MV-4-11 (cell line): ENCODE measurements at places on chromosomes 13 and 19.

GRCh38 chr19:40831502-40832430 is 18.5 kb downstream of the CYP2A6 start:
- DNase-seq: peak; percentile 99

- DNase-seq: peak; percentile 26
Observed at GRCh38 chr19:50239921-50240590, 36.6 kb downstream of the MYH14 start.

DNA sequence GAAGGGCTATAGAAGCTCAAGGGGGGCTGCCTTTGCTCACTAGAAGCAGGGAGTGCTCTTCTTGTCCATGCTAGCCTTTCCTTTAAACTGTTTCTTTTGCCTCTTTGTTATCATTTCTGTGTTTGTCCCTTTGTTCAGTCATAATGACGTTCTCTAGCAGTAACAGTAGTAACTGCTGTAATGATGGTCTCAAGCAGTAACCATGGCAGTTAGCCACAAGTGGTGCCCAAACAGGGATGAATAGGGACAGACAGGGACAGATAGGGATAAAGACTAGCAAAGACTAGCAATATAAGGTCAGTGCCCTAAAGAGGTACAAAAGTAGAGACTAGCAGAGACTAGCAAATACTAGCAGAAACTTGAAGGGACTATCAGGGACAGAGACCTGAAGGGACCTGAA is 869.0 kb upstream of the PRR20A start:
- DNase-seq: no peak

- DNase-seq: no peak
Observed at GRCh38 chr19:14563590-14563926, 8.3 kb downstream of the NDUFB7 start.

GRCh38 chr13:31038834-31039552 is 106.5 kb downstream of the TEX26 start:
- DNase-seq: peak; percentile 98

GRCh38 chr13:66967811-66968597 is 262.1 kb downstream of the PCDH9 start:
- DNase-seq: no peak

DNA sequence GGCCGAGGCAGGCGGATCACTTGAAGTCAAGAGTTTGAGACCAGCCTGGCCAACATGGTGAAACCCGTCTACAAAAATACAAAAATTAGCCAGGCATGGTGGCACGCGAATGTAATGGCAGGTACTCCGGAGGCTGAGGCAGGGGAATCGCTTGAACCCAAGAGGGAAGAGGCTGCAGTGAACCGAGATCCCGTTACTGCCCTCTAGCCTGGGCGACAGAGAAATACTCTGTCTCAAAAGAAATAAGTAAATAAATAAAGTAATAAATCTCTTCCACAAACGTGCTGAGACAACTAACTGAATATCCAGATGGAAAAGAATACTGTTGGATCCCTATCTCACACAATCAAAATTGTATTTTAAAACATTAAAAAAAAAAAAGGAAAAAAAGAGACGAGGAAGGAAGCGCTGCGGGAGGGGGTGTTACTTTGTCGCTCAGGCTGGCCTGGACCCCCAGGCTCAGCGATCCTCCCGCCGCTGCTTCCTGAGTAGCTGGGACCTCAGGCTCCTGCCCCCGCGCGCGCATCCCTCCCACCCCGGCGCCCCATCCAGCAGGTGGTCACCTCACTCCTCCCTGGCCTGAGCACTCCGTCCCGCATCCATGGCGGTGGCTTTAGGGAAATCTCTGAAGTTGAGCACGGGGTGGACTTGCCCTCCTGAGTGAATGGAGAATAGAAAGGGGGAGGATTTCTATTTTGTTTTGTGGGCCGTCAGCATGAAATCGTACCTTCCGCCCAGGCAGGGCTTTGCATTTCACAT is 628 bp upstream of the ZNF813 start:
- no peak for DNase-seq

DNA sequence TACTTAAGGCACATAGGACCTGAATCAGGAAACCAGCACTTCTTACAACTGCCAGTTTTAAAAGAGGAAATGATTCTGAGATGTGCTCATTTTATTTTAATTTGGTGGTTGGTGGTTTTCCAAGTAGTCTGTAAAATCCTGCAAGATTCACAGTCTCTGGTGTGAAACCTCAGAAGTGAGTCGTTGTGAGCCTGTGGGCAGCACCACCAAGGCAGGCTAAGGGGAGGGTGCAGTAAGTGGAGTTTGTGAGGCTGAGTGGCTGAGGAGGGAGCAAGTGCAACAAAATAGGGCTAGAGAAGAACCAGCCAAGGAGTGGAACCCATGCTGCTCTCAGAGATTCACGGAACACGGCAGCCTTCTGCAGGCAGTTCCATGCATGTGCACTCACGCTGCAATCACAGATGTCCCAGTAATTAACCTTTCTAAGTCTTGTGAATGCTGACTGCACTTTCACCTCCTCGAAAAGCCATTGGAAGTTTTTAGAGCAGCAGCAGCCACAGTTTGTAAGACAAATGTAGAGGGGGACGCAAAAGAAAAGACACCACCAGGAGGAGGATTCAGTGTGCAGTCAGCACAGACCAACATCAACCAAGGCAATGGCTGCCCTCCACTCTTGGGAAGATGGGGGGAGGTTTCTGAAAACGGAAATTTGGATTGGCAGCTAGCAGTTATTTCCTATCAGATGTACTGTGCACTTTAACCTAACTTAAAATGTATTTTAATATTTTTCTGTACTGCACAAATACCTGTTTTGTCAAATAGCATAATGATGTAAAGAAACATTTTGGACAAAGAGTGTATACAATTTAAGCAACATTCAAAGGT is 44.9 kb downstream of the ESD start:
- peak; percentile 99 for DNase-seq

DNA sequence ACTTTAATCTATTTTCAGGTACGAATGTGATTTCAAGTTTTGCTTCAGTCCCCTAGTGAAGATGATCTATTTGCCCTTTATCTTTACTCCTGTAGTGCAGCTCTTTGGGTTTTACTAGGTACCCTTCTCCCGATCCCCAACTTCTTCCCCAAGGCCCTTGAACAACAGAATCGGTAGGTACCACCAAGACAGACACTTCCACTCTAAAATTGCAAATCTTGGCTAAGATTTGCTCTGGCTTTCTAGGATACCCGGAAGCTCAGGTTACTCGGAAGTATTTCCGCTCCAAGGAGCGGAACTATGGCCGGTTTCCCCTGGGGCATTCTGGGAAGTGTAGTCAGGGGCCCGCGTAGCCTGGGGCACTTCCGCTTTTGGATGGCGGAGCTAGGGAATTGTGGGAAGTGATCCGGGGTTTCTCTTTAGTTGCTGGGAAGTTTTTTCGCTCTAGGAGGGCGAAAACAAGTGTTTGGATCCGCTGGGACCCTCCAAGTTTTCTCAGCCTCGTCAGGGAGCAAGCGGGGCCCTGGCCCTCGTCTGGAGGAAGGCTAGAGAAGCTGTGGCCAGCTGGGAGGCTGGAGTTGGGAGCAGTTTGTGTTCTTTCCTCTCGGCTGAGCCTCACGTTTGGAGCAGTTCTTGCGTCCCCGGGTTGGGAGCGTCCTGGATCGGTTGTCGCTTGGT is 5.1 kb upstream of the ZNF227 start:
- DNase-seq: peak; percentile 98

- DNase-seq: peak; percentile 5
Observed at GRCh38 chr13:40230833-40231266, 435.6 kb downstream of the FOXO1 start.

DNA sequence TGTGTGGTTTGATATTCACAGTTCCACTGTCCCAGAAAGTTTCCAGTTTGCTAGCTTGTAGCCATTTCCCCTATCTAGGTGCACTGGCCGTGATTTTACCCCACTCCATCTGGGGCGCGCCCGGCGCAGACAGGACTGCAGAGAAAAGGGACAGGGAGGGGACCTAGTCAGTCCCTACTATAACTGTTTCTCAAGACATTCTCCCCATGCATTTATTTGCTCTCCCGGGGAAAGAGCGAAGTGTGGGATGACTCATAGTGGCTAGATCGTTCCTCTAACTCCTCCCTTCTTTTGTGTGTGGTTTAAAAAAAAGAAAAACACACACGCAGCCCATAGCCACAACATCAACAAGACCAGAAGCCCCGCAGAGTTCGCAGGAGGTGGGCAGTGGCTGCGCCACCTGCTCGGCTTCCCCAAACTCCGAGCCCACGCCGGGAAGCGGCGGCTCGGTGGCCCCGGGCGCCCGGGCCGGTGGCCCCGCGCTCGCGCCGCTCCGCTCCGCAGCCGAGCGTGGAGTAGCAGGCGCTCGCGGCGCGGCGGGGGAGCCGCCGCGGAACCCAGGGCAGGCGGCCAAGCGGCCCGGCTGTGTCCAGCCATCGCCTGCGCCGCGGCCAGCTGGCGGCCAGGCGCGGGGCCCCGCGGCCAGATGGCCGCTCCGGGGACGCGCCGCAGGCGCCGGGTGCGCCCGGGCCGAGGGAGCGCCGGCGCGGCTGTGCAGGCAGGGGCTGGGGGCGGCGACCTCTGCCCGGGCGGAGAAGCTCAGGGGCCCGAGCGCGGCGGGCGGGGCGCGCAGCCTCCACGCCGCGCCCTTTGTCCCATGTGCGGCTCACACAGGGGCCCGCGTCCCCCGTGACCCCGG is 653 bp downstream of the TMTC4 start:
- peak; percentile 91 for DNase-seq

- DNase-seq: no peak
Observed at GRCh38 chr19:17679526-17680229, 8.5 kb downstream of the UNC13A start.

- DNase-seq: no peak
Observed at GRCh38 chr13:20161275-20161950, 561 bp upstream of the GJA3 start.

DNA sequence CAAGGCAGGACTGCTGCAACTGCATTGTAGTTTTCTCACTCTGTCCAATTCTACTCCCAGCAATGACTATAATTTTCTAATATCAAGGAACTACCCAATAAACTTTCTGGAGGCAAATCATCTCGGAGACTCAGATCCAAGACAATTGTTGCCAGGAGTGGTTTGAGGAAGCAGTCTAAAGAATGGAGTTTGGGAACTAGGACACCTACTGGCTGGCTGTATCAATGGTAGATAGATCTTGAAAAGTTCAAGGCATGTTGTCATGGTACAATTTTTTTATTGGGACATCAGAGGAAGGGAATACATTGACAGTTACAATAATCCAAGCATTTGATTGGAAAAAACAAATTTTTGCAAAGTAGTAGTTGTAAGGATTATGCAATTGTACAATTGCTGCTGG is 648.3 kb upstream of the SLITRK6 start:
- DNase-seq: no peak

GRCh38 chr13:99955107-99955746 is 16.3 kb downstream of the ZIC5 start:
- DNase-seq: no peak

- DNase-seq: no peak
Observed at GRCh38 chr13:79455331-79455730, 25.6 kb upstream of the NDFIP2 start.

- no peak for DNase-seq
Observed at GRCh38 chr13:50116430-50116973, 101.3 kb downstream of the KCNRG start.
